ENCODE measurements at places on chromosomes 2 and 18.

GRCh38 chr2:83900862-83901261 lies 558.2 kb downstream of the SUCLG1 start:
- no peak for DNase-seq

GRCh38 chr2:173240083-173240482 lies 114.6 kb upstream of the CDCA7 start:
- no peak for DNase-seq

- DNase-seq: no peak
Observed at GRCh38 chr18:21769206-21769605, 28.6 kb downstream of the MIB1 start.

DNA sequence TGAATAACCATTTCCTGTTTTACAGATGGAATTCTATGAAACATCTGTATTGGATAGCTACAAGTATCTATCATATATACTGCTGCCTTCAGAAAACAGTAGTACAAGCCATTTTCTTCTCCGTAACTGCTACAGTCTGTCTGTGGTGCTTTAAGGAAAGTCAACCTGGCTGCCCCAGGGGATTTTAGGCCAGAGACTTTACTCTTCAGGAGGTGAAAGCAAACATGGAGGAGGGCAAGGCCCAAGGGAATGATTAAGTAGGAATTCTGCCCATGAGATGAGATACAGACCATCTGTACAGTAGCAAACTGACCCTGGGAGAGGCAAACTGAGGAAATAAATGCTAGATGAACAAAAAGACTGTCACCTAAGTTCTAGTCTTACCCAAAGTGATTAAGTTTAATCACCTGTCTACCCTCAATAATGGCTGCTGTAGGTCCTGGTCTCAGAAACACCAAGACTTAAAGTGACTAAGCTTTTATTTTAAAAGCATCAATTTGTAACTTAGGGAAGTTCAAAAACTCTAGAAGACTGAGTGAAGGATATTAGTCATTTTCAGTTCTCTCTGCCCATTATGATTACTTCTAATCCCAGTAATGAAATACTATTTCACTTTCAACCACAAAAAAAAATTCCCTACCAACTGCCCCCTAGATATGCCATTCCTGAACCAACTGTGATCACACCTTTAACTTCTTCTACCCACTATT lies 14.8 kb downstream of the MBD2 start:
- no peak for DNase-seq

DNA sequence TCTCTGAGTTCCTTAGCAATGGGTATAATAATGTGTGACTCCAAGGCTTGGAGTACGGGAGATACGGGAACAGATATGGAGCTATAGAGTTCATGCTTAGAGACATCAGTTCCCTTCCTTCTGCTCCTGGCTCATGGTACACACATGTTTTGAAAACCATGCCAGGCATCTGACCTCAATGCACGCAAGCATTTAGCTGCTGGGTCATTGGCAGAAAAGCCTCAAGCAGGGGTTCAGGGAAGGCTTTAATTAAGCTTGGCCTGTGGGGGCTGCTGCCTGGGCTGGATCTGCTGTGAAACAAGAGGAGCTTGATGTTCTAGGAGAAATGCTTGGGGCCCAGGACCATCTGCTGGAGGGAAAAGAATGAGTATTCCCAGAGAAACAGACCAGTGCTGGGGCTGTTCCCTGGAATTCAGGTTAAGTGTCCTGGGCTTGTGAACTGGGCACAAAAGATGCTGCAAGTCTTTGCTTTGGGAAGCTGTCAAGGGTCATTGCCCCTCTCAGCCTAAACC lies 3.2 kb downstream of the ALLC start:
- no peak for DNase-seq

Measured in NCI-H1436 (cell line).